CD8-positive, alpha-beta memory T cell (primary cell): ENCODE measurements at places on chromosomes 12 and 14.
A peak's percentile ranks its signal among the peaks of the same experiment; 100 is the strongest.

DNA sequence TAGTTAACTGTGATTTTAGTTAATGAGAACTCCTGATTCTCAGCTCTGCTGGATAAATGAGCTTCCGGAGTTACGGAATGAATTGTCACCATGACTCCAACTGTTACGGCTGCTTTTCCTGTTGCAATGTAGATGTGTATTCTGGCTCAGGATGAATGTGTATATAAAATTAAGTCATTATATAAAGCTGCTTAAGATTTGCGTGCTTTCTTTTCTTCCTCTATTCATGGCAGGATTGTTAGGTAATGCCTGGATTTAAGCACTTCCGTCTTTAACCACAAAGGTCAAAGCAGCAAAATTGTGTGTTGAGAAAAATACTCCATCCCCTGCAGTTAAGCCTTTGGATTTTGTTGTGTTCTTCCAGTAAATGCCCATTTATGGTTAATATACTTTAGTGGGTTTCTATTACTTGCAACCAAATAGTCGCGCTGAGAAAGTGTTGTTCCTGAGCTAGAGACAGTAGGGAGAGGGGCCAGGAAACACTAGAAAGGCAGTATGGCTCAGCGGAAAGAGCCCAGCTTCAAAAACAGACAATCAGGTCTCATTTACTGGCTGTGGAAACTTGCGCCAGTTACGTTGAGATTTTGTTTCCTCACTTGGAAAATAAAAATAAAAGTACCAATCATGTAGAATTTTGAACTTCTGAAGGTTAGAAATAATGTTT, 9.4 kb upstream of the CCDC175 start:
- DNase-seq = no peak

DNA sequence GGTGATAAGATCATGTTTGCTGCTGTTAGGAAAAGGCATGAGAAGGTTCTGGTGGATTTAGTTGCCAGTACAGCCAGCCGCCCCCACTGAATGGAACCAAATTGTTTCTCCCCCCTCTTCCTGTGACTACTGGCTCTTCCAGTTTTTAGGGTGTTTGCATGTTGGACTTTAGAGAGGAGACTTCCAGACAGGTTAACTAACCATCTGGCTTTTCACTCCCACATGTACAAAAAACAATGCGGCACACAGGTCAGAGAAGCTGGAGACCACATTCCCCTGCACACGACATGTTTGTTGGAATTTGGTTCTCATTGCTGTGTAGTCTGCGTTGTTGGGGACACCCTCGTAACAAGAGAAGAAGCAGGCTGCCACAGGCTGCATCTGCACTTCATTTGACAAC, 103.9 kb upstream of the TMEM132C start:
- no peak for DNase-seq

GRCh38 chr12:129675947-129676346, 227.9 kb downstream of the TMEM132D start:
- no peak for DNase-seq

GRCh38 chr14:68349900-68350629, 442.8 kb downstream of the ZFP36L1 start:
- no peak for DNase-seq

- no peak for DNase-seq
Measured at GRCh38 chr14:68234101-68234905, 414.7 kb downstream of the RAD51B start.

DNA sequence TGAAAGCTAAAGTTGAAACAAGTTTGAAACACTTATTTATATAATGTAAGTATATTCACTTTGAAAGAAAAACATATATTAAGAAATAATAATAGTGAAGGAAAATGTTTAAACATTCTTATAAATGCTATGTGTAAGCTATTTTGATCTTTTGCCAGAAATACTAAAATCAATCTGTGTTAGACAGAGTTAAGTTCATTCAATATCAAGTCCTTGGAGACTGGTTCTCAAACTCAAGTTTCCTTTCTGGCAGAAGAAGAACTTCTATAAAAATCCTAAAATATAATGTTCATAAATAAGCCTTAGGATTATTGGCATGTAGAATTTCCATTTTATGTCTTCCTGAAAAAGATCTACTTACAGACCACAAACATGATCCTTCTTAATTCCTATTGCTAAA, 45.3 kb downstream of the TAOK3 start:
- no peak for DNase-seq

DNA sequence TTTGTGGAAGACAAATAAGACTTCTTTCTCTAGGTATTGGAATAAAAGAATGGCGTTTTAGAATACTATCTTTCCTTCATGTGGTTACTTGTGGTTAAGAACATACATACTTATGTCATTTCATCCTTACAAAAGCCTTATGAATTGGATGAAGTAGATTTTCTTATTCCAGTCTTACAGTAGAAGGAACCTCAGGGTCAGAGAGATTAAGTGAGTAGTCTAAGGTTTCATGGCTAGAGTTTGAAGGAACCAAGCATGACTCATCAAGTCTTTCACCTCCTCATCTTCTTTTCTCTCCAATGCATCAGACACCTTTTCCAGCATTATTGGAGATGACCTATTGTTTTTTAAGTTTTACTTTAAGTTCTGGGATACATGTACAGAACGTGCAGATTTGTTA, 92.9 kb upstream of the NEDD1 start:
- DNase-seq = no peak

- no peak for DNase-seq
Measured at GRCh38 chr14:72665259-72665658, 228.6 kb downstream of the DPF3 start.

GRCh38 chr12:80213871-80214270, 114.5 kb downstream of the OTOGL start:
- no peak for DNase-seq

- no peak for DNase-seq
Measured at GRCh38 chr14:75523771-75524171, 1.5 kb downstream of the BATF start.

- no peak for DNase-seq
Measured at GRCh38 chr14:78611796-78612571, 441.8 kb downstream of the NRXN3 start.

- no peak for DNase-seq
Measured at GRCh38 chr12:53651737-53652136, 24.1 kb downstream of the ATP5MC2 start.

DNA sequence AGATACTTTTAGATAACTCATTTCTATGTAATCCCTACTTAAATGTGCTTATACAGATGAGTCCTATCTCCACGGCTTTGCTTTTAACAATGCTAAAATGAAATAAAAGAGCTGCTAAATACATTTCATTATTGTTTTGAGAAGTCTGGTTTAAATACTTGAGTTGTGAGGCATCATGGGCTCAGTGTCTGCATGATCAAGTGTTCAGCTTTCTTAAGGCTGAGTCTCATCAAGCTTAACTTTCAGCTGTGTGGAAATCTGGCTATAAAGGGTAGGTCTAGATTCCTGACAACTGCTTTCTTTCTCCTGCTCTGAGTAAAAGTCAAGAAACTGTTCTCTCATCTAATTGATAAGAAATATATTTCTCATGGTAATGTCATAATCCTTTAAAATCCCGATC, 235.4 kb downstream of the FSCB start:
- no peak for DNase-seq

GRCh38 chr12:1226951-1227350, 235.9 kb downstream of the ERC1 start:
- DNase-seq = no peak

DNA sequence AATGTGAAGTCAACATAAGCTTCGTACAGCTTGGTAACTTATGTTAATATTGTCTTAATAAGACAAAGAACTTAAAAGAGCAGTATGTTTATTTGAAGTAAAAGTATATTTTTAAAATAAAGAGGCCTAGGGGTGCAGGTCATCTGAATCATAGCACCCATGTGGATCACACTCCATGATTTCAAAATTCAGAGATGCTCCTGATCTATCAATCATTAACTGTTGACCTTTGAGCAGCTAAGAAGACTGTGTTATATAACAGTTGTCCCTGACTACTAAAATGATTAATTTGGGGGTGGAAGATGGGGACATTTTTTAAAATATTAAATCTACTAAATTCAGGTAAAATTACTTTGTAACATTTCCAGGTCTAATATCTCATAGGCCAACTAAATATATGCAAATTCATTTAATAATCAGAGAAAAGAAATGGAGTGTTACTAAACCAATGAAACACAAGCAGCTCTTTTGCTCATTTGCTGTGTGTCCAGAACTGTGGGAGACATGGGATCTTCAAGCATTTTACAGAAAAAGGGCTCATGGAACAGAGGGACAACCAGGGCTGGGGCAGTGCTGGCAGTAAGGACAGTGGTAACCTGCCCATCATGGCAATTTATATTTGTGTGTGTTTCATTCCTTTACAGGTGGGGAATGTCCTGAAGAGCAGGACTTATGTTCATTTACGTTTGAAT, 120.7 kb upstream of the PCED1B start:
- no peak for DNase-seq

- no peak for DNase-seq
Measured at GRCh38 chr14:65620195-65620594, 207.7 kb downstream of the FUT8 start.

- no peak for DNase-seq
Measured at GRCh38 chr12:98533723-98534251, 18.4 kb downstream of the TMPO start.

GRCh38 chr12:116861320-116861719, 19.9 kb downstream of the HRK start:
- DNase-seq = peak; percentile 15

GRCh38 chr14:61668282-61668681, 27.0 kb upstream of the HIF1A start:
- DNase-seq = no peak

DNA sequence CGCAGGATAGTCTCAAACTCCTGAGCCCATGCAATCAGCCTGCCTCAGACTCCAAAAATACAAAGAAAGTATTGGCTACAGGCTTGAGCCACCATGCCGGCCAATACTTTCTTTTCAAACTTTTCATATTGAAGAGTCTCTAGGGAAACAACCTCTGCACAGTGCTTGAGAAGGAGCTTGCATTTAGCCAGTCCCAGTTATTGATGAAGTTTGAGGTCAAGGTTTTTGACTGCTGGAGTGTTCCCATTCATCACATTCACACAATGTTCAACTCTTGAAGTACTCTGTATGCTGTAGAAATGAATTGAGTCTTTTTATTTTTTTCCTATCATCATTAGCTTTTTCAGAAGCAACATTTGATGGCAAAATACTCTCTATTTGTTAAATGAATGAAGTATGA, 355.8 kb upstream of the E2F7 start:
- DNase-seq = no peak

GRCh38 chr12:19220205-19220604, 90.7 kb downstream of the PLEKHA5 start:
- no peak for DNase-seq

GRCh38 chr12:122486805-122487426, 13.8 kb downstream of the ZCCHC8 start:
- no peak for DNase-seq

GRCh38 chr14:25658988-25659387, 609.0 kb upstream of the STXBP6 start:
- no peak for DNase-seq

- no peak for DNase-seq
Measured at GRCh38 chr14:100524933-100525243, 62.3 kb downstream of the BEGAIN start.

DNA sequence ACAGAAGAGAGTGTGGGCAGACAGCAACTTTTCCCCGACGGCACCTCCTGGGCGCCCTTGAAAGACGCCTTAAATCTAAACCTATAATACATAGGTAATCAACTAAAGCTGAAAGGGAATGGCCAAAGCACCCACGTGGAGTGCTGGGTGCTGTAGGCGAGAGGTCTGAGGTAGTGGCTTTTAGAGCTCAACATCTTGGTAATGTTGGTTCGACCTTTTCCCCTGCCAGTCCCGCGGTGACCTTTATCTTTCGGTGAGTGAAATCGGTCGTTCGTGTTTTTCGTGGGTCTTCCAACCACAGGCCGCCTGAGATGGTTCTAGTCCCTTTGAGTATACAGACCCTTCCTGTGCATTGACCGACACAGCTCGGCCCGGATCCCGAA, 9.1 kb downstream of the OR6S1 start:
- DNase-seq = no peak

DNA sequence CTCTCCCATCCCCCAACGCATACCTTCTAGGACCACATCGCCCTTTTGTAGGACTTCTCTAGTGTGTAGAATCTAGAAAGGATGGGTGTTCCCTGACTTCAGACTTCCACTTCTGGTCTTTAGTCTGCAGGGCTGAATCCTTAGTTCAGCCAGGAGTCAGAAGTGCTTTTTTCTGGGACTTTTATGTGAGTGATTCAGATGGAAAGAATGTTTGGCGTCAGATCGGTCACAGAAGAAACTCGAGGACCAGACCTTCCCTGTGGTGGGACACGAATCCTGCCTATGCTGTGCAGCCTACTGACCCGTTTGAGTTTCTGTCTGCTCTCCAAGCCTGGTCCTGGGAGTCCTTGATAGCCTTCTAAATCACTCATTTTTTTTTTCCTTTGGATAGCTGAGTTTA, 165.4 kb upstream of the SSTR1 start:
- DNase-seq = no peak

GRCh38 chr12:31558521-31558920, 32.4 kb downstream of the DENND5B start:
- DNase-seq = no peak

DNA sequence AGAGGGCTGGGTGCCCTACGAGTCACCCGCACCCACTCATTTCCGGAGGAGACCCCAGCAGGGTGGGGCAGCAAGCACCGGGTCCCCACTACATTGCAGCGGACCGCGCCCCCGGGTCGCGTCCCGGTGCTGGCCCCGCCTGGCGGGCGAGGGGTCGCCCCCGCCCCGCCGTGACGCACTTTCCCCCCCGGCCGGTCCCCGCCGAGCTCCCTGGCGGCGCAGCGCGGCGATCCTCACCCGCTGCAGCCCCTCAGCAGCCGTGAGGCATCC, 106.1 kb downstream of the PRICKLE1 start:
- peak; percentile 17 for DNase-seq

- DNase-seq = no peak
Measured at GRCh38 chr12:55428331-55429243, 2.5 kb downstream of the OR6C76 start.

GRCh38 chr14:89701211-89702043, 253.1 kb downstream of the EFCAB11 start:
- DNase-seq = peak; percentile 80

- no peak for DNase-seq
Measured at GRCh38 chr12:67925077-67925476, 64.2 kb upstream of the IFNG-AS1 start.
